CD8-positive, alpha-beta memory T cell (primary cell): ENCODE measurements at places on chromosomes 2 and 18. TPM values are rescaled to one million over a fixed set of nuclear protein-coding genes. Genes with fewer than 3 reads are reported as not detected.

TMEM200C gene
- not detected for total RNA-seq

SERPINB12 gene
- total RNA-seq, result not detected

SERPINB4 gene
- not detected for total RNA-seq

FNDC4 gene
- total RNA-seq, result 0.15 TPM

TRIM54 gene
- 0.22 TPM for total RNA-seq

MYCN gene
- total RNA-seq, result not detected

CNNM4 gene
- total RNA-seq, result 6.9 TPM

CGREF1 gene
- 3.5 TPM for total RNA-seq

FAM124B gene
- total RNA-seq, result not detected

MAB21L4 gene
- total RNA-seq, result not detected

DNA sequence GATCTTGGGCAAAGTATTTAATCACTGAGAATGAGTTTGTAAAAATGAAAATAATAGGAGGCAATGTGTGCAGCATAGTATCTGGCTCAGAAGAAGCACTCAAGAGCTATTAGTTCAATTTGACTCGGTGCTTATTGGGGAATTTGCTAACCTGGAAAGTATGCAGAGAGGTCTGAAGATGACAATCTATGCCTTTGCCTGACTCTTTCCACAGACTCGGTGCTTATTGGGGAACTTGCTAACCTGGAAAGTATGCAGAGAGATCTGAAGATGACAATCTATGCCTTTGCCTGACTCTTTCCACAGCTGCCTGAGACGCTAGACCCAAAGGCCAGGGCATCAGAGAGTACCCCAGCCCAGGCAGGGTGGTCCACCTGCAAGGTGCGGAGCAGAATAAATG lies 12.2 kb upstream of the SH3BP4 start:
- no peak for DNase-seq

DNA sequence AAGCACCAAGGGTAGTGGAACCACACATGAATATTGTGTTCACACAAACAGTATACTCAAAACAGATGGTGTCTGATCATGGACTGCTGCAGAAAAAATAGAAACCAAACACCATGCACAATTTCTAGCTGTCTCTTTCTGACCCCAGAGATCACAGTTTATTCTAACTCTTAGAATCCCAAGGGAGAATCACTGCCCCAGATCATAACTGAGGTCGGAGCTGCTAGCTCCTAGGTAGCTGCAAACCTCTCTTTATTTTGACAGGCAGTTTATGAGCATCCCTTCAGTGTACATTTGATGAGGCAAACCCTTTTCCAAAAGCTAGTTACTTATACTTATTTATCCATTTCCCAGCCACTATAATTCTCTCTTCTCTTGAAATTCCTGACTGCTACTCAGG lies 439.1 kb upstream of the HNMT start:
- DNase-seq, result no peak

- no peak for DNase-seq
Measured at GRCh38 chr18:24602201-24602600, 141.8 kb downstream of the HRH4 start.

DNA sequence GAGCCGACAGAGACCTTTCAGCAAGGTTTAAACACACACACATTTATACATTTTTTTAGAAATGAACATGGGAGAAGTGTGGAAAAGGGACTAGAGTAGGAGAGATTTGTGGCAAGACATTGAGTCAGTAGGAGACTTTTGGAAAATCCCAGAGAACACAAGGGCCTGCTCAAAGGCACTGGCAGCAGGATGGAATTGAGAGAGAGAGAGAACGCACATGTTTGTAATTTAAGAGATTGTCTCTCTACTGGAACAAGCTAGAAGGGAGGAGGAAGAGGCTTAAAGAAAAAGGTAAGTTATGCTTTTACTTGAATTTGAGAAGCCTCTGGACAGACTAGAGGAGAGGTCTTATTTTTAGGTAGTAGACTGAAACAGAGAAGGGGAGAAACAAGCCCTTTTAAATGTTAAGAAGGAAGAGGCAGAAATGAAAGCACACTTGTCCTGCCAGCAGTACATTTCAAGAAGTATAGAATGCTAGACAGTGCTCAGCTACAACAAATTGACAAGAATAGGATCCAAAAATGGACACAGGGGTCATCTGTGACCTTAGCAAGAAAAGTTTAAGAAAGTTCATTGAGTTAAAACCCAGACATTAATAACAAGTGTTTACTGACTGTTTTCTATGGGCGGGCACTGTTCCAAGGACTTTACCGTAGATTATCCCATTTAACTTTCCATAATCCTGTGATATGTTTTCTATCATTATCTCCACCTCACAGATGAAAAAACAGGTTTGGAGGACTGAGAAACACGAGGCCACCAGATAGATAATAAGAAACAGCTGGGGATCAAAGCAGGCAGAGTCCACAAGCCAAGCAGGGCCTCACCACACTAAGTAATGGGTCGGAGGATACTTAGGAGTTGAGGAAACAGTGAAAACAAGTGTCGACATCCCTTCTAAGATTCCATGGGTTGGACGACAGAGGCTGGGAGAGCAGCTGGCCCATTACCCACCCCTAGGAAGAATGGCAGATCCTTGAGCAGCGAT lies 306.5 kb upstream of the NRP2 start:
- no peak for DNase-seq

GRCh38 chr18:69980509-69980908 lies 32.8 kb upstream of the CD226 start:
- DNase-seq, result no peak

GRCh38 chr2:63846487-63846886 lies 4.8 kb downstream of the UGP2 start:
- no peak for DNase-seq

DNA sequence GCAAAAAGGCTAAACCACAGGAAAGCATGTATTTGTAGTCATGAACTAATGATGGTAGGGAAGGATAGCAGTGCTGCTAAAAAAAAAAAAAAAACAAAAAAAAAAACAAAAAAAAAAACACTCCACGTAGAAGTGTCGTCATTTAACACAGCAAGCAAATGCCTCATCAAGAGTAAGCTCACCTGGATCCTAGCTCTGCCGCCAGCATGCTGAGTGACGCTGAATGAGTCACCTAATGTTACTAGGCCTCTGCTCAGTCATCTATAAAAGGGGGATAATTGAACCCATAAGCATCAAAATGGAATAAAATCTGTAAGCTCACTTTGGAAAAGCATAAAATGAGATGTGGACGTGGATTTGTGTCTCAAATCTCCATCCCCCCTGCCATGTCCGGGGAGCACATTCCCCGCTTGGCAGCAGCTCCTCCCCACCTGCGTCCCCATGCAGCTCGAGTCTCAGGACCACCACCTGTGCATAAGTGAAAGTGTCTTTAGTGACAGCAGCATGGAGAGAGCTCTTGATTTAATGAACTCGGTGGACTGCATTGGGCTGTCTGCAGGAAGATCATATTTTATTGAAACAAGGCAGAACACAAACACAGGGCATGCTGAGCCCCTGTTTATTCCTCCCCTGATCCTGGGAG lies 427.5 kb downstream of the LRATD1 start:
- no peak for DNase-seq

GRCh38 chr2:56671973-56672569 lies 488.3 kb downstream of the CCDC85A start:
- DNase-seq, result no peak

- no peak for DNase-seq
Measured at GRCh38 chr2:74374509-74375205, 5.5 kb downstream of the DCTN1 start.

DNA sequence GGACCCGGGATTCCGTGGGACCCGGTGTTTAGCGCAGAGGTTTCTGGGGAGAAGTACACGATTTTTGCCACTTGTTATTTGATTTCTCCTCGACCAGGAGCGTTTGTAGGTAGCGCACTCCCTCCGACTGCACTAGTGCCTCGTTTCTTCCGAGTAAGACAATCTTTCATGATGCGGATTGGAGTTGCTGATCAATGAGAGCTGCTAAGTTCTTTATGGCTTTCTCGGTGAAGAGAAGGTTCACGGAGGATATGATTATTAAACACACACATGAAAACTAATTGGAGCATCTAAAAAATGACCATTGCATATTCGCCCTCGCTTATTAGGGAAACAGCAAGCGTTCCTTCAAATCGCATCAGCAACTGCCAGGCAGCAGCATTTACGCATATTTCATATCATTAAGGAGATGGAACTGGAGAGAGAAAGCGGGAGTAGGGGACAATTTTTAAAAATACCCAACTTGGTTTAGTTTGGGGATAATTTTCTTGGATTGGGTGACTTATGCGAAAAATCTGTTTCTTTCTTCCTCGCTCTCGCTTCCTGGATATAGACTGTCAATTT lies 616 bp downstream of the EML6 start:
- no peak for DNase-seq

GRCh38 chr2:130342020-130342532 lies 621 bp upstream of the IMP4 start:
- DNase-seq, result peak; percentile 91

DNA sequence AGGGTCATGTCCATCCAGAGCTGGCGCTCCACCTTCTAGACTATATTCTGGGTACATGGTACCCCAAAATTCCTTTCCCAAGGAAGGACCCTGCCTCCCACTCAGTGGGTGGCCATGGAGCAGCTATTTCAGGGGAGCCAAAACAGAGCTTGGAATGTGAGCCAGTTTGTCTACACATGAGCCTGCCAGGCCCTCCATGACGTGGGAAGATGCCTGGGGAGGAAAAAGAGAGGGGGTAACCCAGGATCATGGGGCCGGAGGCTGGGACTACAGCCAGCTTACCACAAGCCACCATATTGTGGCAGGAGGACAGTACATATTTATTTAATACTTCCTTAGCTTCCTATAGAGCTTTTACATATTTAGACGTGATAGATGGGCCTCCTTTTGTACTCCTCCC lies 414.7 kb upstream of the TNP1 start:
- no peak for DNase-seq

DNA sequence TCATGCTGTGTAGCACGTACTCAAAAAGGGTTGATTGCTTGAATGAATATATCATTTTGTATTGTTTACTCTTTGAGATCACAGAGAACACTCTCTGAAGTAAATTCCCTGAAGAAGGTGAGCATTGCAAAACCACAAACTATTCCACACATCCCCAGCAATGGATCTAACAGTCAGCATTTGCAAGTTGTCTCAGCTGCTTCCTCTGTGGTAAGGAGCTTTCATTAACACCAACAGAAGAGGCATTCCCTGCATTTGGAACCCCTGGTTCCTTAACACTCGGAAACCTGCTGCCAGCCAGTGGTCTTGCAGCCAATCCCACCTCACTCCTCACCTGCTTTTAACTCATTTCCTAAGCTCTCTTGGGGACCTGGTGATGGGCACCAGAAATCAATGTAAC lies 108.4 kb downstream of the IRS1 start:
- DNase-seq, result no peak

DNA sequence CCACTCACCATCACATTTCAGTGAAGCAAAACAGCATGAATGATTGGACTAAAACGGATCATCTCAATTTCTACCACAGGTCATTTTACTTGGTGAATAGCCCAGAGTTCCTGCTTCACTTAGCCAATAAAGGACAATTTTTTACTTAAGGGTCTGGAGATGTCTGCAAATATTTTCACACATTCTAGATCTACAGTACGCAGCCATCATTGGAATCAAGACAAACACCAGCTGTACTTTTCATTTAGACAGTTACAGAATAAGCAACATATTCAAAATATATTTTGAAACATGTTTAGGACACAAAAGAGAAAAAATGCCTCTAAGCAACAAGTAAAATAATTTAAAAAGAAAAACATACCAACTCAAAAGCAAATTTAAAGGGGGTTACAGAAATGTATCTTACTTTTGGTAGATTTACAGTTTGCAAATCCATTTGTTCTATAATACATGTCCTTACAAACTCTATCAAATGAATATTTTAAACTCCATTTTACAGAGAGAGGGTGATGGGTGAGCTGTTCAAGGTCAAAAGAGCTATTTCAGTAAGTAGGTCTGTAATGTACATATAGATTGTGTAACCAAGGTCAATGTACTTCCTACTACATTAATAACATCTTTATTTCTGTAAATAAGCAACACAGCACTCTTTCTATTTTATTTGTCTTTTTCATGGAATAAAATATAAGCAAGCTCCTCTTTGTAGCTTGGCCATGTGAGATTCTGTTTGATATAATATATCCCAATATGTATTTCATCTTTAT lies 13.4 kb downstream of the PPP1R1C start:
- DNase-seq, result no peak

DNA sequence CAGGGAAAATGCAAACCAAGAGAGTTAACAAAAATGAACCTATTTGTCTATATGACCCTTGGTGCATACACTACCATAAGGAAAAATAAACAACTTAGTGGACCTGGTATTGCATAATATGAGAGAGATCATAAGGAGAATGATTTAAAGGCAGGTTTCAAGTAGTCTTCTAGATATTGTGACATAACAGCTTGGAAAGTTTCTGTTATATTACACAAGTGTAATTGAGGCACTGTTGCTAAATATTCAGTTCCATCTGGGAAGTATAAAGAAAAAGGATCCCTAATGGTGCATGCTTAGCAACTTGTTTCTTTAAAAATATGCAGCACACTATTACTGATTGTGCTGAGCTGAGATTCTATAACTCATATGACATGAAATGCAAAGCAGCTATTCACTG lies 252.2 kb upstream of the SPHKAP start:
- no peak for DNase-seq

- no peak for DNase-seq
Measured at GRCh38 chr2:11850082-11850481, 103.7 kb downstream of the LPIN1 start.

GRCh38 chr18:65239787-65240186 lies 511.0 kb upstream of the CDH7 start:
- DNase-seq, result no peak

DNA sequence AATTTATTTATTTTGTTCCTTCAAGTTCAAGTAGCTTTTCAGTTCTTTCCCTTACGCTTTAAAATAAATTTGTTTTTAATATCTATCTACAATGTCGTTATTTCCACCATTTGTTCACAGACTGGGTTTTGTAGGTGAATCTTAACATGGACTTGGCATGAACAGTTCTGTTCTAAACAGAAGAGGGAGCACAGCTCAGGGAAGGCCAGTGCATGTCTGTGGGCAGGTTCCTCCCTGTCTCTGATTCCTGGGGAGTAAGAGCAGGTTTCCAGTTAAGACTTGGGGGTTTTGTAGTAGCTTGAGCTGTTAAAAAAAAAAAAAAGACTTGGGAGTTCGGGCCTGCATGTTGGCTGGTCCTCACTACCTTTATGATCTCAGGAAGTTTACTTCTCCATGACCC lies 11.1 kb downstream of the TTL start:
- no peak for DNase-seq
